Peyer's patch (tissue), 4 donors: ENCODE measurements at places on chromosomes 11 and 22. TPM values are rescaled to one million over a fixed set of nuclear protein-coding genes. Genes with fewer than 3 reads are reported as not detected.
A peak's percentile ranks its signal among the peaks of the same experiment; 100 is the strongest.

- H3K27ac ChIP-seq = no peak overlapping the region
- H3K27me3 ChIP-seq = no peaks in the 10 kb centered on the region
Measured at GRCh38 chr11:92790366-92790765, 179.1 kb upstream of the MTNR1B start.

DNA sequence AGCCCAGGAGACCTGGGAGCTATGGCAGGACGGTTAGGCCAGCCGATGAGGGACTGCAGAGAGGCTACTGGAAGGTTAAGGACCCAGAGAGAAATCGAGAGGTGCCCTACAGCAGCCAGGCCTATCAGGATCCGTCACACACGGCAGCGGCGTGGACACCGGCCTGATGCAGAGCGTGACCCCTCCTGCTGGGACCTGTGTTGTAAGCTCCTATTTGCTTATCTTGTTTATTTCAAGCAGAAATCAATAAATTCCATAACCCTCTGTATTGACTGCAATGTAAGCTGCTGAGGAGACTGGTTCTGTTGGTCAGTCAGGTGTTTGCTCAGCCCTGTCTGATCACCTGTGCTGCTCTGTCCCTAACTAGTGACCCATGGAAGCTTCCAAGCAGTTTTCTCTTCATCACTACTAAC lies 39.9 kb downstream of the PPP2R1B start:
- no peak overlapping the region for H3K4me3 ChIP-seq
- DNase-seq = no peak
- H3K27me3 ChIP-seq = no peaks in the 10 kb centered on the region
- no peaks in the 10 kb centered on the region for H3K36me3 ChIP-seq

The OVOL1 gene
- 33.1 TPM for total RNA-seq

The UCP3 gene
- 1.1 TPM for total RNA-seq

- H3K4me1 ChIP-seq = no peaks in the 10 kb centered on the region
- no peak overlapping the region for H3K4me3 ChIP-seq
- peak overlapping the region; percentile 9 for H3K27ac ChIP-seq
- no peak for DNase-seq
Measured at GRCh38 chr11:46338988-46339666, 8.1 kb upstream of the DGKZ start.

DNA sequence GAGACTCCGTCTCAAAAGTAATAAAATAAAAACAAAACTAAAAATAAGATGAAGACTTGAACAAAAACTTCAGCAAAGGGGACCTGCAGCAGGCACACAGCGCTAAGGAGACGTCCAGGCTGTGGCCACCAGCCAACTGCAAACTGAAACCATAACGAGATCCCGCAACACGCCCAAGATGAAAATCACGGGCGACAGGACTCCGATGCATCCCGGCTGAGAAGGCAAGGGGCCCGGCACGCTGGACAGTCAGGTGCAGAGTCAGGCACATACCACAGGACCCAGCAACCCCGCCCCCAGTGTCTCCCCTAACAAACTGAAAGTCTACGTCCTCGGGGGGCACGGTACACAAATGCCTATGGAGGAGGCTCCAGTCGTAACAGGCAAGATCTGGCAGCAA lies 9.2 kb downstream of the HRAS start:
- no peak overlapping the region for H3K4me3 ChIP-seq
- no peak overlapping the region for H3K27ac ChIP-seq
- DNase-seq = no peak
- no peaks in the 10 kb centered on the region for H3K27me3 ChIP-seq

DNA sequence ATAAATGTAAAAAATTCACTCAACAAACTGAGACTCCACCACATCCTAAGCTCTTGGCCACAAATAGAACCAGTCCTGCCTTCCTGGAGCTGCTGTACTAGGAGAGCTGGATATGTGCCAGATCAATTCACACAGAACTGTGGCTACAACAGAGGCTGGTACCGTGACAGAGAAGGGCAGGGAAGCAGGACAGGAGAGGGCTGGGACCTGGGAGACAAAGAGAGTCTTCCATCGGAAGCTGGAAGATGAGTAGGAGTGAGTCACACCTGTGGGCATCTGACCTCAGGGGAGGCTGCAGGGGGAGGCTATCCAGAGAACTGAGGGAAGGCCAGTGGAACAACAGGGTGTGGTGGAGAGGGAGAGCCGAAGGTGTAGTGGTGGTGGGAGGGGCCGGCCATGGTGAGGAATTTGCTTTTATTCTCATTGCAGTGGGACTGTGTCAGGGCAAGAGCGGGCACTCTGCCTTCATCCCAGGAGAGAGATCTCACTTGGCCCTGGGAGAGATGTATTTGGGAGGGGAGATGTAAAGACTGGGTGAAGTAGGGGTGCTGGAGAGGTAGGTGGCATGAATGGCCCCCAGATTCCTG lies 1.9 kb upstream of the LTBP3 start:
- no peaks in the 10 kb centered on the region for H3K36me3 ChIP-seq
- DNase-seq = no peak
- no peaks in the 10 kb centered on the region for H3K27me3 ChIP-seq

DNA sequence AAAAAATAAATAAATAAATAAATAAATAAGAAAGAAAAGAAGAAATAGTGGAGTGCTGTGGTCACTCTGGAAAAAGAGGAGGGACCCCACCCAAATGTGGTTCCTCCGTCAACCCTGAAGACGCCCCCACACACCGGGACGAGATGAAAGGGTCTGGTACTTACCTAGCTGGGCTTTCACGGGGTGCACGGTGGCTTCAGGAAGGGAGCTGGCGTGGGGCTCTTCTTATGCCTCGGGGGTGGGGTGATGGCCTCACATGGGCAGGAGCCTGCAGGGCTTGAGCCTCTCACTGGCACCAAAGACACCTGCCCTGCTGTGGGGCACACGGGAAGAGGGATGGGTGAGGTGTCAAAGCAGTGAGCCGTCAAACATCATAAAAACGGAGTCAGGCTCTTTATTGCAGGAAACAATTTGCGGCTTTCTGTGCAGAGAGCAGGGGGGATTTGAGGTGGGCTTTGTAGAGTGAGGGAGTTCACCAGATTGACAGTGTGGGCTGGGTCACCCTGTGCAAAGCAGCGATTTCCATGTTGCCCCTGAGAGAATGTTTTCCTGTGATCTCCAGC lies 28.0 kb upstream of the KRTAP5-6 start:
- no peaks in the 10 kb centered on the region for H3K36me3 ChIP-seq
- DNase-seq = no peak
- no peak overlapping the region for H3K4me3 ChIP-seq
- H3K27me3 ChIP-seq = no peaks in the 10 kb centered on the region
- H3K27ac ChIP-seq = no peak overlapping the region
